ENCODE measurements at places on chromosomes 16 and 17.

GRCh38 chr16:64122177-64122576 is 999.7 kb downstream of the CDH11 start:
- DNase-seq: no peak

DNA sequence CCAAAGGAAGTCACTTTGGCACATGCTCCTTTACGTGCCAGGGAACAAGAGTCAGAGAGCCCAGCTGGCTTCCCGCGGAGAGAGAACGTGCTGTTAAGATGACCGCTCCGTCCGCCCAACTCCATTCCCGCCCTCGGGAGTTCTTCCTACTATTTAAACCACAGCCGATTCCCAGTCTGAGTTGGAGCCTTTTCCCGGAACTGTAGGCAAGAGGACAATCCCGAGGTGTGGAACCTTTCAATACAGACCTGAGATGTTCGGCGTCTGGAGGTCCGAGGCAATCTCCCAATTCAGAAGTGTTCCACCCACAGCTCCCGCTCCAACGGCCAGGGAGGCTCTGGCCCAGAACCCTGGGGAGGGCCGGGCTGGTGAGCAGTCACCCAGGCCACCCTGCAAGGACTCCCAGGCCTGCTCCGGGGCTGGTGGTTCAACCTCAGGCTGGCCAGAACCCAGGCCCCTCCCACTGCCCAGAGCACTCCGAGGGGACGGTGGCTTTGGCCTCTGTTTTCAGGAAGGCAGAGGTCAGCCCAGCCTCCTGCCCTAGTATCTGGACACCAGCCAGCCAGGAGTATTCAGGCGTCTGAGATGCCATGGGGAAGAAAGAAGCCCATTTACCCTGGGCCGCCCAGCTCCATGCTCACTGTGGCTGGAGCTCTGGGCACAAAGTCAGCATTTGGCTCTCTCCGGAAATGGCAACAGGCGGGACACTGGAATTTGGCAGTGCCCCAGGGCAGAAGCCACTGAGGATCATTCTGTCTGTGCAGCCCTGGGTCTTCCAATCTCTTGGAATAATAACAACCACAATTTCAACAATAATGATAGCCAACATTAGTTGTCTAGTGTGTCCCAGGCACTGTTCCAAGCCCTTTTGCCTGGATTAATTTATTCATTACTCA is 21.4 kb downstream of the EMP2 start:
- DNase-seq: no peak

DNA sequence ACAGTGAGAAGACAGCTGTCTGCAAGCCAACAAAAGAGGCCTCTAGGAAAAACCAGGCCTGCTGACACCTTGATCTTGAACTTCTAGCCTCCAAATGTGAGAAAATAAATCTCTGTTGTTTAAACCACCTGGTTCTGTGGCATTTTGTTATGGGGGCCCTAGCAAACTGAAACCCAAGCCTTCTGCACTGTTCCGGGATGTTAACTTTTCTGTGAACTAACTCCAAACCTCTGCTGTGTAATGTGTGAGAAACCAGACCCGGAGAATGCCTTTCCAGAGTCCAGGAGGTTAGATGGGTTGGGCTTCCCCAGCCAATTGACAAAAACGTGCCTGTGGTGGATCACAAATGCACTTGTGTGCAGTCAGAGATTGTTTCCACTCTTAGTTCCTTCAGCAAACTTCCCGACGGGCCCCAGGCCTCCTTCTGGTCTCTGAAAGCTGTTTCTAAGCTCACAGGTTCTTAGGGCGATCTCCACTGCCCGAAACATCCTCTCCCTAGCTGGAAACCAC is 13.6 kb upstream of the GGA2 start:
- no peak for DNase-seq

DNA sequence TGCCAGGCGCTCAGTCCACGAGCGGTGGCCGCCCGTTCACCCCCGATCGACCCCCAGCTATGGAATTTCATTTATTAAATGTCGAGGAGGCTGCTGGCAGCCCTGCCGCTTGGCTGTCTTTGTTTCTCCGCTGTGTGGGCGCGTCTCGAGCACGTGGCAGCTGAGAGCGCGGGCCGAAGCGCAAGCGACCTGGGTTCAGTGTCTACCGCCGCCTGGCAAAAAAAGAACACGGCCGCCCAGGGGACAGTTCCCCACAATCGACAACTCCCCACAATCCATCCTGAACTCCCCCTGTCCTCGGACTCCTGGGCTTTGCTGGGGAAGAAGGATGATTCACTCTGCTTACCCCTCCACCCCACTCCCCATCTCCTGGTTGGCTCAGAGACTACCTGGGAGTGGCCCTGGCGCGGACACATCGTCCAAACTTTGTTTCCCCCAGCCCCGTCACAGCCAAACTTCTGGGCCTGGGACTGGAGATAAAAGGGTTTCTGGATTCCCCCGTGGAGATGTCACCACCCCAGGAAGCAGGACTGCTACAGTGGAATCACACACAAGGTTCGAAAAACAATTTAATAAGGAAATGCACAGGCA is 1.7 kb upstream of the ANKRD13B start:
- no peak for DNase-seq

DNA sequence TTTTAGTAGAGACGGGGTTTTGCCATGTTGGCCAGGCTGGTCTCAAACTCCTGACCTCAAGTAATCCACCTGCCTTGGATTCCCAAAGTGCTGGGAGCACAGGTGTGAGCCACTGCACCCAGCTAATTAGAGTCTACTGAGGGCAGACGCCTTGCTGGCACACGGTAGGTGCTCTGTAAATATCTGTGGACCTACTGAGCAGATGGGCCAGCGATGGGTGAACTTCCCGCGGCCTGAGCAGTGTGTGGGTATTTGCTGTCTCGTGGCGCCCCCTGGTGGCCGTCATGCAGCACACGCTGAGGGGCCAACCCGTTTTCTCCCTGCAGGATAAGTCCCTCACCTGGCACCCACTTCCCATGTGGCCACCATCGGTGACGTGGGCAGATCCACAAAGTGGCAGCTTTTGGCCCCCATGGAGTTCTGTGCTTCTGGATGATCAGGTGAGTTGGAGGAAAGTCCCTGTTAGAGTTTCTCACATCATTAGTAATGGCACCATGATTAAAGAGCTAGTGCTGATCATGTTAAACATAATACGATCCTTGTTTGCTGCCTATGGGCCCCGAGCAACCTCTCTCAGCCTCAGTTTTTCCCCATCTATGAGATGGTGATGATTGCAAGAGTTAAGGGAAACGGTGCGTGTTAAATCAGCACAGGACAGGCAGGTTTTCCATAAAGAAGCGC is 40.7 kb downstream of the ZDHHC7 start:
- no peak for DNase-seq

DNA sequence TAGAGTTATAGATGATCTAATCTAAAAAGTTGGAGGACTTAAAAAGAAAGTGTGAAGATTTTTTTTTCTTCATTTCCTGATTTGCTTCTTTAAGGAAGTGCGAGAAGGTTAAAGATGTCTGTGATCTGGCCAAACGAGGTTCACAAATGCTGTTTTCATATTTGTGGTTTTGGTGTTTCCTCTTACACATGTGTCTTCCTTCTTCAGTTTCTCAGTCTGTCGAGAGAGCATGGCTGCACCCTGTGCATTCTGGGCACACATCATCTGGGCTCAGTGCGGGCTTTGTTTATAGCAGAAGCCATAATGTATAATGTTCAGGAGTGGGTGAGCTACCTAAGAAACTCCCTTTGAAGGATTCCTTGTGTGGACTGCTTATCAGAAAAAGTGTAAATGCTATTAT is 260.4 kb upstream of the TBX2 start:
- peak; percentile 26 for DNase-seq

GRCh38 chr17:36941265-36942010 is 4.2 kb downstream of the LHX1 start:
- no peak for DNase-seq

DNA sequence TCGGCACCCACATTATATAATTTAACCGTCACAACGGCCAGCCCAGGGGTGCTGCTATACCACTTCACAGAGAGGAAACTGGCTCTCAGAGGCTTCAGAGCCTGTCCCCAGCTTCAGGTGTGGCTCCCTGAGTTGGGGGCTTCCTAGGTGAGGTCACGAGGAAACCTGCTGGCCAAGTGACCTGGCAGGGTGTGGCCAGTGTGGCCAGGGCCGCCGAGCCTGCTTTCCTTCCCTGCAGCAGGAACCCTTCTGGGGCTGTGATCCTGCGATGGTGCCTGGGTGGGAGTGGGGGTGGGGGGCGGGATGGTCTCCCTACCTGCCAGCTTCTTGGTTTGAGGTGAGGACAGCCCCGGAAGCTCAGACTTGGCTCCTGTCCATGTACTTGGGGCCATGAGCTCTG is 39.9 kb downstream of the ADCY7 start:
- no peak for DNase-seq

DNA sequence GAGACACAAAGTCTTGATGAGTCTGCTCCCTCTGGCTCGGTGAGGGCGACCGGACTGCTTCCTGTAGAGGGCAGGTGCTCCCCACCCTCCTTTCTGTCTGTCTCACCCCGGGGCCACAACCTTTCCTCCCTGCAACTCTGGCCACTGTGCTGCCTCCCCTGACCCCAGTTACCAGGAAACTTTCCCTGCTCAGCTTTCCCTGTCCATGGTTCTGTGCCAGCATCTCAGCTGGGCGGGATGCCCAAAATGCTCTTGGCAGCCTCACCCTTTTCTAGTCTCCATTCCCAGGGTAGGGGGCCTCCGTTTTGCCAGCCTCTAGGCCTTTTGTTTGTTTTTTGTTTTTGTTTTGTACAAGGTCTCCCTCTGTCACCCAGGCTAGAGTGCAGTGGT is 1.4 kb downstream of the PLD2 start:
- DNase-seq: no peak

DNA sequence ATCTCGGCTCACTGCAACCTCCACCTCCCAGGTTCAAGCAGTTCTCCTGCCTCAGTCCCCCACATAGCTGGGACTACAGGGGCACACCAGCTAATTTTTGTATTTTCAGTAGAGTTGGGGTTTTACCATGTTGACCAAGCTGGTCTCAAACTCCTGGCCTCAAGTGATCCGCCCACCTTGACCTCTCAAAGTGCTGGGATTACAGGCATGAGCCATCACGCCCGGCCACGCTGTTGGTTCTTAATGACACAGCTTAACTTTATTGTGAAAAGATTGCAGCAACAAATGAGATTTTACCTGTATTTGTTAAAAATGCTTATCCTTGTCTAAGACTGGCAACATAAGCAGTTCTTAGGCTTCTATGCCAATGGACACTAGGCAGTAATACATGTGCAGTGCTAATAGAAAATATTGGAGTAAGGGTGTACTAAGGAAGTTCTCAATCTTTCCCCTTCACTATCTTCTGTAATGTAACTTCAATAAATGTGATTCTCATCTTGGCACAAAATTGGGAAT is 2.9 kb downstream of the UBB start:
- DNase-seq: no peak

- DNase-seq: peak; percentile 83
Measured at GRCh38 chr16:22195695-22196558, 10.2 kb upstream of the EEF2K start.

DNA sequence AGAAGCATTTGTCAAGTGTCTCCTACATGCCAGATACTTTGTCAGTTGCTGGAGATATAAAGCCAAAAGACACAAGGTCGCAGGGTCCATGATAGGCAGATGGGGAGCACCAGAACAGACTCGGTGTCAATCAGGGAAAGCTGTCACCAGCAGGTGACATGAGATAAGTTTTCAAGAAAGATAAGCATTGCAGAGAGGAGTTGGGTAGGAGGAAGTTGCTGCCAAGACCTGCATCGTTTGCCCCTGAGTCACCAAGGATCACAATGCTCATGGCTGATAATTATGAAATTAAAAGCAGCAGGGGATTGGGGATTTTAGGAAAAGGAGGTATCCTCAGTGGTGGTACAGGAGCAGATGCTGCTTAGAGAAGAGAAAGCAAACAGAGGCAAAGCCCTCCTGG is 551.1 kb upstream of the CDH11 start:
- DNase-seq: no peak

- no peak for DNase-seq
Measured at GRCh38 chr17:73237714-73238113, 24.0 kb downstream of the CPSF4L start.

- DNase-seq: no peak
Measured at GRCh38 chr16:8956265-8957062, 7.2 kb downstream of the USP7 start.

- no peak for DNase-seq
Measured at GRCh38 chr16:11306381-11306780, 25.3 kb upstream of the PRM1 start.

- DNase-seq: no peak
Measured at GRCh38 chr17:35314415-35315216, 58.8 kb downstream of the SLFN11 start.

GRCh38 chr17:80169784-80170500 is at the start of gene CARD14:
Gene CARD14, plus strand, starts transcription at chr17:80170030. Its CDS starts 11,409 bp downstream, at chr17:80181439.
- no peak for DNase-seq

GRCh38 chr16:12530302-12530701 is 273.4 kb downstream of the CPPED1 start:
- DNase-seq: no peak

DNA sequence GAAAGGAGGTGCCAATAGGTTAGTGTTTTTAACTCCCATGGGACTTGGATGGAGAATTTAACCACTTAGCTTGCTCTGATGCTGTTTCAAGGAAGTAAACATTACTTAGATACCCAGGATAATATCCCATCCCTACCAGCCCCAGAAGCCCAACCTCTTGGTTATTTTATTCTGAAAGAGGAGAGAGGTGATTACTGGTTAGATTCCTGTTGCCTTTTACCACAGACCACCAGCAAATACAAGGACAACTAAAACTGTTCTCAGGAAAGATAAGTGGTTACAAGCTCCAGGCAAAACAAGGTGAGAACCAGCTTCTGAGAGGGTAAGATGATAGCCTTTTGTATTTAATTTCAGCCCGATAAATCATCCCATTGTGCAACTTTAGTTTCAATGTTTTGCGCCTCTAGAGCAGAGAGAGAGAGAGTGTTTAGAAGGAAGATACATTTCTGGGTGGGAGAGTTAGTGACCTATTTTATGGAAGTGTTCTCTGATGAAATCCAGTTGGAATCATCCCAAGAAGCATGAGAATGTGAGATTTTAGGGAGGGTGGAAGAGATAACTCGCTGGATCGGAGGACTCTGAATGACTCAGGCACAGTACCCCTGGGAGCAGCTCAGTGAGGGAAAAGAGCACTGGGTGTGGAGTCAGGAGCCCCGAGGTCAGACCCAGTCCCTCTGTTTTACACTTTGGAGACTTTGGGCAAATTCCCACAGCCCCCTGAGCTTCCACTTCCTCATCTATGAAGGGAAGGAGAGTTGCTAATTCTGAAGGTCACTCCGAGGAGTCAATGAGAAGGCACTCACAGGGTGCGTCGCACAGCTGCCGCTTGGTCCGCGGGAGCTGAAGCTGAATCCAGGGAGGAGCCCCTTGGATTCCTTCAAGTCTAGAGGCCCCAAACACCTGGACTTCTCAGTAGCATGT is 12.1 kb downstream of the GLP2R start:
- no peak for DNase-seq

DNA sequence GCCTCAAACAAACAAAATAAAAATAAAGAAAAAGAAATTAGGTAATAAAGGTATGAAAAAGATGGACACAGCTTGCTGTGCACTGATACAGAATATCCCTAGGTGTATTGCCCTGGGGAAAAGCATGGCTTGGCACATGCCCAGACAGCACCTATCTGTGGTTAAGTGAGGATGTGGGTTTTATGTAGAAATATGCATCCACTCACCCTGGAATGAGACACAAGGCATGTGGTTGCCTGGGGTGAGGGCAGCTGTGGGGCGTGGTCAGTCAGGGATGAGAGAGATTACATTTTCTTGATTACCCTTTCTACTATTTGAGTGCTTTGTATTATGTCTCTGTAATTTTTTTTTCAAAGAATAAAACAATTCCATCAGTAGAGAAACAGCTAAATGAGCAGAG is 6.9 kb downstream of the PLLP start:
- DNase-seq: no peak
